ENCODE measurements at places on chromosomes 11 and 22.

DNA sequence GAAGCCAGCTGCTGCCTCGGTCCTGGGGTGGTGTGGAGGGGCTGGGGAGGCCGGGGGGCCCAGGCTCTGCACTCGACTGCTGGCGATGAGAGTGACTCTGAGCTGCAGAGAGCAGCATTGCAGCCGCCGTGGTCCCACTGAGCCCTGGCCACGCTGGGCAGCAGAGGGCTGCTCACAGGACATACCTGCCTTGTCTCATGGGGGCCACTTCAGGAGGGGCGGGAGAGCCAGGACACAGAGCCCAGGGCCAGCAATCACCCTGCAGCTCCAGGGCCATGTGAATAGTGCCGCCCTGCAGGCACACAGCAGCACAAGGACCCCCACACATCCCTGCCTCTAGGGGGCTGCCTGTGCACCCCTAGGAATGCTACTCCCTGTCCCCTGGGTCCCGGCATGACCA lies 147.0 kb downstream of the CRYBB2 start:
- no peak for DNase-seq

GRCh38 chr22:42787357-42787736 lies 66.7 kb upstream of the A4GALT start:
- DNase-seq: no peak

DNA sequence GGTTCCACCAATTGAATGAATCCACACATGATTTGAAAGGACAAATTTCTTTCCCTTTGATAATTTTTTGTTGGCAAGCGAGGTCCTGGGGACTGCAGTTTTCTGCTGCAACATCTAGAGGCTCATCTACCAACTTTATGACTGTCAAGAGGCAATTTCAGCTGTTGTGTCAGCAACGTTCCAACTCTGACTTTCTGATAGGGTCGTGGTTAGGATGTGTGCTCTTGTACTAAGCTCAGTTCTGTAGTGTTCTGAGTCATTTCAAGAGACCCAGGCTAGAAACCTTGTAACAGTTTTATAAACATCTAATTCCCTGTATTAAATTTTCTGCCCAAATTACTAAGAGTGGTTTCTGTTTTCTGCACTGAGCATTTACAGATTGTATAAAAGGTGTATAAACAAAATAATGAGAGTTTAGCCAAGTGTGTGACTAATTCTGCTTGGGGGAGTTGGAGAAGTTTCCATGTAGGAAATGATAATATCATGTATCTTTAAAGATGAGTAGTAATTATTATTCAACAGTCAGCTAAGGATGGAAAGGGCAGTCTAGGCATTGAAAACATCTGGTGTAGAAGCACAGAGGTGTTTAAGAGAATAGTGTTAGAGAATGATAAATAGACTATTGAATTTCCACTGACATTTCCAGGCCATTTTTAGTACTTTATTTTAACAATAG lies 72.2 kb downstream of the RBMXL2 start:
- DNase-seq: no peak

DNA sequence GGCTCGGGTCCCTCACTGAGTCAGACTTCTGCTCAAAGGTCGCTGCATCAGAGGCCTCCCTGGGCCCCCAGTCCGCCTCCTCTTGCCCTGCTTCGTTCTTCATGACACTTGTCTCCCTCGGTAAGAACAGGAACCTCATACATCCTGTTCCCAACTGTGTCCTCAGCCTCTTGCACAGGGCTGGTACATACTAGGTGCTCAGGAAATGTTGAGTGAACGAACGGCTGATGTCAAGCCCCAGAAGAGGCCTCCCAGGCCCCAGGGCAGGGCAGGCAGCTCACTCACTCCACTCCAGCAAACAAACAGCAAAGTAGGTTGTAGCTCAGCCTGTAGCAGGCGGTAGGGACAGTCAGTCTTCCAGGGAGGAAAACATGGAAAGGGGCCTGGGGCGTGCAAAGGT lies 17.2 kb downstream of the SYNGR1 start:
- DNase-seq: no peak

DNA sequence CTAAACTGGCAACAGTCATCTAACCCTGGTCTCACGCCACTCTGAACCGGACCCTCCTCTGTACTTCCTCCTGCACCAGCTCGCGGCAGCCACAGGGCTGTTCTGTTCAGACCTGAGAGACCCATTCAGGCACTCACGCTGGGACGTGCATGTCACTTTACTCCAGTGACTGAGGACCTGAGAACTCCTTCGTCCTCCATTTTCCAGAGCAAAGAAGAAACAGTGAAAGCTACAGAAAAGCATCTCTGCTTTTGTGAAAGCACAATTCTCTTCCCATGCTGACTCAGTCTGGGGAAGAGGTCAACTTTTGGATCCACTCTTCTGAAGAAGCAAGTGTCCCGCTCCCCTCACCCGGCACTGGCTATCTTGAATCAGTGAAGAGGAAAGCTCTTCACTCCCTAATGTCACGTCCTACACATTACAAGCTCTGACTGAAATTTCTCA lies 24.5 kb downstream of the PISD start:
- no peak for DNase-seq

- no peak for DNase-seq
Observed at GRCh38 chr22:46281866-46282678, 14.3 kb downstream of the TTC38 start.

DNA sequence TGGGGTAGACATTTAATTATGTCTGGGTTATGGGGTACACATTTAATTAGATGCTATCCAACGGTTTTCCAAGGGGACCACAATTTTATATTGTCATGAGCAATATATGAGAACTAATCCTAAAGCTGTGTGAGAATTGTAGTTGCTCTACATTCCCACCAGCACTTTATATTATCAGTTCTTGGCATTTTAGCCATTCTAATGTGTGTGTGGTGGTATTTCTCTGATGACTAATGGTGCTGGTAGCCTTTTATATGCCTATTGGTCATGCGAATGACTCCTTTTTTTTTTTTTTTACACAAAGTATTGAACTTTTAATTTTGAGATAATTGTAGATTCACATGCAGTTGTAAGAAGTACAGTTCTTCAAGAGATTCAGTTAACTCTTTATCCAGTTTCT lies 26.2 kb downstream of the TMEM135 start:
- no peak for DNase-seq

DNA sequence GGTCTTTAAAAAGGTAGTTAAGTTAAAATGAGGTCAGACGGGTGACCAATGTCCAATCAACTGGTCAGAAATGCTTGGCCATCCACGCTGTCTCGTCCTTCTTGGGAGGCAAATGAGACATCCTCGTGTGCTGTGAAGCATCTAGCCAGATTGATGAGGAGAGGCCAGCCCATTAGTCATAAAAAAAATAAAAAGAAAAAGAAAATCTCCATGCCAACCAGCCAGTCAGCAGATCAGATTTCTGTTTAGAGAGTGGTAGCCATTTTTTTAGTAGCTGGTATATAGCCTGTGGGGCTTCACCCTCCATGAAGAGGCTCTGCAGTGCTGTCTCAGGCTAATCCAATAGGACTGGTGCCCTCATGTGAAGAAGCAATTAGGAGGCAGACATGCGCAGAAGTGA lies 343.1 kb upstream of the SYN3 start:
- peak; percentile 59 for DNase-seq

DNA sequence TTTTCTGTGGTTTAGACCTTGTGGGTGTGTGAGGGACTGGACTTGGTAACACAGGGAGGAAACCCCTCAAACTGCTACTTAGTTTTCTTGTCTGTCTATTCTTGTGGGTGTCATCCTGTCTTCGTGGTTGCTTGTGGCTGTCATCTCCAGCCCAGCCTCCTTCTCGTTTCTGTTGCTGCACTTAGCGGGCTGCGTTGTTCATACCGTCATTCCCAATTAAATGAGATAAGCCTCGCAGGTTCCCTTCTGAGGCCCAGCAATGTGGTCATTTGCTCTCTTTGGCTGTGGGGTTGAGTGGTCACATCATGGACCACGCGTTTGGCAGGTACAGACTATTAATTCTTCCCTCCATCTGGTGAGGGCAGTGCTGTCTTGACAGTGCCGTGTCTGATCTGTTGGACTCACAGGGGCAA lies 18.8 kb downstream of the PANX1 start:
- no peak for DNase-seq

GRCh38 chr11:7449211-7449840 lies 36.0 kb upstream of the OLFML1 start:
- no peak for DNase-seq

DNA sequence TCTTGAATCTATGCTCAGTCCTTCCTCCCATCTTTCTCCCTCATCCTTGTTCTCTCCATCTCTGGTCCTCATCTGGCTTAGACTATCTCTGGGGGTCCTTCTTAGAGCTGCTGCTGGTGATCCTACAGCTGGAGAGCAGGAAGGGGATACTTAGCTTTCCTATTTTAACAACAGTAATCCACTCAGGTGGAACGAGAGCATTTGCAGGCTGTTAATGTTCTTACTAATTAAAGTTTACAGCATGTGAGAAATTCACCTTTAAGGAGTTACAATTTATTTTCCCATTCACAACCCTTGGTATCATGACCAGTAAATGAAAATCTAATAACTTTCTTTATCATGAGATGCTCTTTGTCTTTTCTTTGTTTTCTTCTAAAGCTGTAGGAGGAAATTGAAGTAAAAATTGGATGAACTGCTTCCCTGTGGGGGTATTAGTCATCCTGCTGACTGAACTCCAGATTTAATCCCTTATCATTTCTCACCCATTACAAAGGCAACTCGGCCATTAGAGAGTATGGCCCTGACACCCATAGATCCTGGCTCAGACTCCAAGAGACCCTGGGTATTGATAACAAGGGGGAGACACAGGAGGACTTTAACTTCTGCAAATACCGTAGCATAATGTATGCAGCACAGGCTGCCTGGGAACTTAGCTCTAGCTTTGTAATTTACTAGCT lies 37.6 kb upstream of the MTNR1B start:
- peak; percentile 8 for DNase-seq

GRCh38 chr22:30013201-30013600 lies 67.1 kb upstream of the HORMAD2 start:
- DNase-seq: no peak

- no peak for DNase-seq
Observed at GRCh38 chr11:130397780-130398179, 30.6 kb downstream of the ADAMTS8 start.

DNA sequence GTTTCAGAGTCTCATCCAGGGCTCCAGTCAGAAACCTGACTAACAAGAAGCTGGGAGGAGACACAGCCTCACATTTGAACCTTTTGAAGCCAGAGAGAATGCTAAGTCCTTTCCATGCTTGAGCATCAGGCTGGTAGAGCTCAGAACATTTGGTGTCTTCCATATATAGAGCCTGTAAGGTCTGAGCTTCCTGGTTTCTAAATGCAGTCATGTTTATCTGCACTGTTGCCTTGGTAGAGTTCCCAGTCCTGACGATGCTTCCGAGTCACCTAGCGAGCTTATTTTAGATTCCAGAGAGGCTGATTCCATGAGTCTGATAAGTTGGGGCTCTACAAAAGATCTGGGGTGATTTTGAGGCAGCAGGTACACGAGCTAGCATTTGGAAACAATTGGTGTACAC lies 68.4 kb upstream of the SORL1 start:
- DNase-seq: no peak

GRCh38 chr11:44608991-44609782 lies 43.7 kb downstream of the CD82 start:
- DNase-seq: no peak

- DNase-seq: no peak
Observed at GRCh38 chr22:37282385-37282677, at the start of gene CYTH4. CYTH4 (plus strand) TSS chr22:37282508; CDS start chr22:37282570, 62 bp downstream.

- no peak for DNase-seq
Observed at GRCh38 chr11:47524291-47524874, 28.5 kb downstream of the CELF1 start.

- no peak for DNase-seq
Observed at GRCh38 chr22:27306771-27307170, 494.8 kb downstream of the MN1 start.

- no peak for DNase-seq
Observed at GRCh38 chr11:47971501-47971900, 8.9 kb upstream of the PTPRJ start.

DNA sequence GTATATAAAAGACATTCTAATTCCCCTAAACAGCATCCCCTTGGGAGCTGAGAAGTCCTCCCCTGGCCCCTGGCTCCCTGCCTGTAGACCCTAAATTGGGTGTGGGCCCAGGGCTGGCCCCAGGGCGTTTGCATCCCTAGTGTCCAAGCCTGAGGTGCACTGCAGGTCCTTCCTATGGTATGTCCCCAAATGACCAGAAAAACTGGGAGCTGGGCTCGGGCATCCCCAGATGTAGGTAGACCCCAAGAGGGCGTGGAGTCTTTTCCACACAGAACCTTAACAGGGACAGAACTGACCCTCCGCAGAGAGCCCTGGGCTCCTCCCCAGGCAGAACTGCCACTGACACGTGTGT lies 782 bp upstream of the OSBPL5 start:
- DNase-seq: no peak

GRCh38 chr22:43276321-43276720 lies 66.9 kb downstream of the SCUBE1 start:
- no peak for DNase-seq

DNA sequence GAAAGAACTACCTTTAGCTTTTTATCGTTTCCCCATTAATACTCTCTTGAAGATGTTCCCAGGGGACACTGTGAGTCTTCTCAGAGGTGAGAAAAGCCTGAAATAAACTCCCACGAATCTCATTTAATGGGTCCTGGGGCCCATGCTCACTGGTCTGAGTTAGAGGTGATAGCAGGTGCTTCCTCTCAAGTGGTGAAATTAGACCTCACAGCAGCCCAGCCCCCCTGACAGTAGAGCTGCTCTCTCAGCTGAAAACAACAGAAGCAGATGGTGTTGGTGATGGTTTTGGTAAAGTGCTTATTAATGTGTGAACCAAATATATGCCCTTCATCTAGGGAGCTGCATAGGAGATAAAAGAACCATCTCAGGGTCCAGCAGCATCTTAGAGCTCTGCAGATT lies 76.8 kb upstream of the VPREB1 start:
- DNase-seq: no peak
